Fibroblast of skin of left quadriceps (primary cell): ENCODE measurements at places on chromosomes 6 and 20.

- no peak for DNase-seq
Observed at GRCh38 chr6:40295251-40295950, 291.8 kb downstream of the LRFN2 start.

GRCh38 chr20:17742731-17743130, 43.0 kb downstream of the BANF2 start:
- no peak for DNase-seq

GRCh38 chr6:128899341-128900050, 16.6 kb downstream of the LAMA2 start:
- DNase-seq: peak; percentile 38

GRCh38 chr6:108294297-108294726, 542 bp upstream of the AFG1L start:
- no peak for DNase-seq

DNA sequence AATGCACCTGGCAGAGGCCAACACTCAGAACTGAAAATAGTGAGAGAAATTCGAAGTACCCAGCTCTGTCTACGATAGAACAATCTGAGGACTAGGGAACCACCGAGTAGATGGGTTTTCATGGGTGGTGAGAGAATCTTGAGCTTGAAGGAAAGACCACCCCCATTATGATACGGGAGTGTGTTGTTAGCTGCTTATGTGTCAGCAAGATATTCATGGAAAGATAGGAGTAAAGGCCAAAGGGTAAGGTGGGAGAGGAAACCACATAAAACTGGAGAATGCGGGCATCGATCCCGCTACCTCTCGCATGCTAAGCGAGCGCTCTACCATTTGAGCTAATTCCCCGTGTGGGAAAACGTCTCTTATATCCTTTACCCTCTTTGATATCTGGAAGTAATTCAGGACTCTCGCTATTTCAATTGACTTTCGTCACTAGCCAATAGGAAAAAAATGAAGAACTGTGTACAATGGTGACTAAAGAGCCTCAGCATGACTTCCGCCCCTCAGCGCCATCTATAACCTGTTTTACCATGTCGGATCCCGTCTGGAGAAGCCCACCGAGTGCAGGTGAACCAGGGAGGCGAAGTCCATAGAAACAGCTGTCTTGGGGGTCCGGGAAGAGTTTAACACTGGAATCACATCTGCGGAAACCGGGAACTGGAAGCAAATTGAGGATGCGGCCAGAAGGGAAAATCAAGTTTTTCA, 25.0 kb upstream of the ABT1 start:
- peak; percentile 83 for DNase-seq

- no peak for DNase-seq
Observed at GRCh38 chr6:123811378-123811777, 7.7 kb downstream of the NKAIN2 start.

- no peak for DNase-seq
Observed at GRCh38 chr20:1827974-1828785, 67.0 kb upstream of the SIRPA start.

DNA sequence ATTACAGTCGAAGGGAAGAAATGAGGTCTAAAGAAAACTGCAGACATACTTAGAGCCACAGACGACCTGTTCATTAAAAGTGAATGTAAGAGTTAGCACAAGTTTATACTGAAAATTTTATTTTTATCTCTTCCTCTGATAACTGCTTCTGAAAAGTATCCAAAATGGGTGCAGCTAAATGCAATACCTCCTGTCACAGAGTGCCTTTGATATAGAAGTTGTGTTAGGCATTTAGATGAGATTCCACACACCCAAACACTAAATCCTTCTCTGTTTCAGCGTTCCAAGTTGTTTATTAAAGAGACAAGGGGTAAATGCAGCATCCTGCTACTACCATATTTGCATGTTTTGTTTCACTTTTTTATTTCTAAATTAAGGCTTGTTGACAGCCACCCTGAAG, 214.7 kb upstream of the TSHZ2 start:
- no peak for DNase-seq

GRCh38 chr6:140747114-140747513, 1372.7 kb upstream of the CITED2 start:
- DNase-seq: no peak

DNA sequence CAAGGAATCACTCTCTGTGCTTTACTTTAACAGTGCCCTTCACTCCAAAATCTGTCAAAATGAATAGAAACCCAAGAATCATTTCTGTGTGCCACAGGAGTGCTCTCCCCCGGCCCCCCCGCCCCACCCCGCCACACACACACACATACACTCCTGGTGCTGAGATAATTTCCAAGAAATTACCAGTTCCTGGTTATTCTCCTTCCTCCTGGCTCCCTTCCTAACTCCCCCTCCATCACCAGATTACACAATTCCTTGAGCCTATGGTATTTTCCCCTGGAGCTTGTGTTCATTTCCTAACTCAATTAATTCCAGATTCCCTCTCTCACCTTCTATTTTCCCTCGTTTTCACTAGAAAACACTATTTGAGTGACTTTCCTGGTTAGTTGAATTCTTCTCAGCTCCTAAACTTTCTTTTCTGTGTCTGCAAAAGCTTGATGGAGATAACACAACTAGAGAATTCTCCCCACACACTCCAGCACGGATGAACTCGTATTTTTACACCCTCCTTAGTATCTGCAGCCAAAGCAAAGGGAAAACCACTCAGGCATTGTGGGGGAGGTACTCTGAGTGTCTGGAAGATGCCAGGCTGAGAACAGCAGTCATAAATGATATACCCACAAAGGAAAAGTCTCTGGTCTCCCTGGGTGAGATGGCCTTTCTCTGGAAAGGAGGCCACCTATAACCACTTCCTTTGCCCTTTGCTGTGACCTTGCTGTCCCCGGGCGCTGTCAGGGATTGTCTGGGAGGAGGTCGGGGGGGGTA, 1.9 kb upstream of the SLC24A3 start:
- DNase-seq: peak; percentile 62

DNA sequence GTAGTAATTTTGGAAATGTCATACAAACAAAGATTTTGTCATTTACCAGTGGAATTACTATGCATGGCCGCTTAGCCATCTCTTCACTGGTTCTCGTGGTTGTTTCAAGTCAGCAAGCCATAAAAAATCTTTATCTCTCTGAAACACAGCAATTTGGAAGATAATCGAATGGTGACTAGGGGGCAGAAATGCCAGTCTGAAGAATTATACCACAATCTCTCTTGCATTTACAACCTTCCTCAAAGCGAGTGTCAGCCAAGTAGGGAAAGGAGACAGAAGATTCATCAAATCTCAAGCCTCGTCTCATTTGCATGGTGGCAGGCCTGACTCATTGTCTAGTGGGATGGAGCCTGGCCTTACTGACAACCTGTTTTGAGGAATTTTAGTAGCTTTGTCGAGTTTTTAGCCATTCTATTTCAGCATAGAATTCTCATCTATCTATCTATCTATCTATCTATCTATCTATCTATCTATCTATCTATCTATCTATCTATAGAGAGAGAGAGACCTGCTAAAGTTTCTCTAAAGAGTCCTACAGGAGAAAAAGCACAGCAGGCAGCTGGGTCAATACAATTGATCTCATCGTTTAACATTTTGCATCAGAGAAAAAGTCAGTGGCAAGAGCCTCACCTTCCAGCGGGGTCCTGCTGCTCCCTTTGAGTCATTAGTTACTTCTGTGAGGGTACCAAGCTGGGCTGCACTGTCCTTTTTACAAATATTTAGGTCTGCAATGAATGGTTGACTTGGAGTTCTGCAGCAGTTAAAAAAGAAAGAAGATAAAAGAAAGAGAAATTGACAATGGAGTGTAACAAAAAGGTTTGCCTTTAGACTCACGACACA, 572.8 kb downstream of the TFAP2A start:
- no peak for DNase-seq

DNA sequence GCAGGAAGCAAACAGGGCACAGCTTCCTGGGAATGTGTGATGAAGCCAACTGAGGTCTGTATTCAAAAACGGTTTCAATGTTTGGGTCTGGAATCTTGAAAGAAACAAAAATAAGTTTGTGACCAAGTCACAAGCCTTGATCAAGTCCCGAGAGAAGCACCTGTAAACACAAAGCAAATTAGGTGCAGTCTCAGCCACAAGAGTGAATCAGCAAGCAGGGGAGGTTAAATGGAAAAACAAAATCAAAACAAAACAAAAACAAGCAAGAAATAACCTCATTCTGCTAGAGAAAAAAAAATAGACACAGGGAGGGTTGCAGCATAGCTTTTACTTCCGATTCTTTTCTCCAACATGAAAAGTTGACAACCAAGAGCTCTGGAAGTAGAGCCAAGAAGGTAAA, 201.7 kb downstream of the CLIC5 start:
- DNase-seq: no peak

DNA sequence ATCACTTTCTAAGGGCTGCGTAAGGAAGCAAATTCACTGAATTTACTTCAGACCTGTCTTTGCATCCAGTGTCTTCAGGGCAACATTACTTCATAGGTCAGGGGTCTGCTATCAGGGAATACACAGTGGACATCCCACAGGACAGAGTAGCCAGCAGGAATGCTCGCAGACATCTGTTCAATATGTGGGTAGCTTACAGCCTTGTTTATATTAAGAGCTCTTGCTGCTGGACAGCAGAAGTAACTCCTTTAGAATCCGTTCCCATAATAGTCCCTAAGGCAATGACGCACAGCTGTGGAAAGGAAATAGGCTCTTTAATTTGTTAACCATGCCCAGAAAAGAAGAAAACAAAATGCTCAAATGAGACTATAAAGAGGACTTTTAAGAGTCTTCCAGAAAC, 198.7 kb downstream of the MOXD1 start:
- DNase-seq: peak; percentile 57

DNA sequence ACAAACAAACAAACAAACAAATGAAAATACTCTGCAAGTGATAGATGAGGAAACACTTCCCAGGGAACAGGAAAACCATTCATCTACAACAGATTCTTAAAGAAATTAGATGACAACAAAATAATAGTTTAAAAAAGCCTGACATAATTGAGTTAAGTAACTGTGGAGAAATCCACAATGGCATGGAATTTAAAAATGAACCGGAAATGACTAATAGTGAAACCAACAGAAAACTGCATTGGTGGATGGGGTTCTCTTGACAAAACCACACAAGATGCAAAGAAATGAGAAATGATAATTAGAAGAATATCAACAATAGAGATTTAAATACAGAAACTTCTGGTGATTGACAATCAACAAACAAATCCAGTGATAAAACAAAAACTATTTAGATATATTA, 785.6 kb downstream of the QKI start:
- DNase-seq: no peak

DNA sequence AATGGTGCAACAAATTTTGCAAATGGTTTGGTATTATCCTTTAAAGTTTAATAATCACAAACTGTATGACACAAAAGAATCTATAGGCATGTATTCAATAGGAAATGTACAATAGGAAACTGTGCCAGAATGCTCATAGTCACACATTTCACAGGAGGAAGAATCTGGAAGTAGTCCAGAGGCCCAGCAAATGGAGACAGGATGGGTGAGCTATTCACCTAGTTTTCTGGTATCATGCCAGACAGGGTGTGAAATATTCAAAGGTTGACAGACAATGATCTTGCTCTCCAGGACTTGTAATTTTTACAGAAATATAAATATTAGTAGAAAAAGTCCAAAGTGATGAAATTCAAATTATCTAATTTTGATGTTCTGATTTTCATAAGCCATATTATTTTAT, 520.1 kb upstream of the IMPG1 start:
- DNase-seq: no peak

DNA sequence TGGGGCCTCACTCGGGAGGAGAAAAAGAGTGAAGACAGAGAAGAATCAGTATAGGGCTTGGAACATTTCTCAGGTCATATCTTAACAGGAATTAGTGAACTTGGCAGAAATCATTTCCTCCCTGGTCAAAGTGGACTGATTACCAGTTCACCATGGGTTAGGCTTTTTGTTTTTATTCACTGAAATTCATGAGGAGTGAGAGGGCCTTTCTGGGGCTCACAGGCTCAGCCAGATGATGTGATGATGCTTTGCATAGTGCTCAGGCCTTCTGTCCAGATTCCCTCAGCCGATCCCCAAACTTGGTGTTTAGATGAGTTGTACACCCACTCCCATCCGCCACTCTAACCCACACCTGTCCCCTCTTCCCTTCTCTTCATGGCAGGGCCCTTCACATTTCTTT, 32.5 kb downstream of the SRSF3 start:
- no peak for DNase-seq

GRCh38 chr20:3515379-3516170, 44.8 kb downstream of the ATRN start:
- no peak for DNase-seq

DNA sequence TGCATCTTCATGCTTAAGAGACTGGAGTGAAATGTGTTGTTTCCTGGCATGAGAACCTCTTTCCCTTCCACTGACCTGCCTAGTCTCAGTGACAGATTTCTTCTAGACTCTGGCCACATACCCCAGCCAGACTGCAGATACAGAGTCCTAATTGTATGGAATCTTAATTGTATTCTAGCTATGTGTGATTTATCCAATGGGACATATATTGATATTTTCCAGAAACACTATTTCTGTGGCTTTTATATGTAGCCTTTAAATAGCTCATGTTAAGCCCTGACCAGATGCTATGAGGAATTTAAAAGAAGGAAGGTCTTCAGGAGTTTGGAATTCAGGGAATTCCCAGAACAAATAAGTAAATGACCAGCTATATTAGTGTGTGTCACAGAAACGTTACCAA, 99.0 kb downstream of the FIG4 start:
- peak; percentile 62 for DNase-seq

- no peak for DNase-seq
Observed at GRCh38 chr6:158834675-158835385, 15.7 kb upstream of the EZR start.

DNA sequence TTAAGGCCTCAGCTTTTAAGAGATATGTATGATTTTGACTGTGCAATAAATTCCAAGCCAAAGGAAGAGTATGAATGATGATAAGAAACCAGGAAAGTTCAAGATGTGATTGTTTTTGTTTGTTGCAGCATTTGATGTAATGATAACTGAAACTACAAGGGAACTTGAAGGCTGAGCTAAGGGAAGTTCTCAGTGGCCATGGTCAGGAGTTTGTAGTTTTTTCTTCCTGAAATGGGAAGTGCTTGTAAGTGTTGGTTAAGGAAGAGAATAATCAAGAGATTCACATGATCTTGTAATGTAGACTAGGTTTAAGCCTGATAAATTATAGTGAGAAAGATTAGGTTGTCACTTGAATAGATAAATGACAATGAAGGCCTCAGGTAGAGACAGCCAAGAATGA, 53.4 kb downstream of the PTCHD4 start:
- no peak for DNase-seq

GRCh38 chr6:4774715-4775493, 1.3 kb upstream of the CDYL start:
- DNase-seq: no peak

GRCh38 chr6:44539701-44540355, 152.3 kb downstream of the CDC5L start:
- no peak for DNase-seq

GRCh38 chr6:69601132-69601531, 195.7 kb downstream of the LMBRD1 start:
- no peak for DNase-seq

- no peak for DNase-seq
Observed at GRCh38 chr20:48637461-48637860, 190.3 kb downstream of the PREX1 start.

GRCh38 chr6:136920216-136920615, 1.9 kb upstream of the SLC35D3 start:
- DNase-seq: no peak
